CD4-positive, alpha-beta T cell treated with Interleukin-10 for 1 hour (primary cell): ENCODE measurements at places on chromosomes 7 and 10.

DNA sequence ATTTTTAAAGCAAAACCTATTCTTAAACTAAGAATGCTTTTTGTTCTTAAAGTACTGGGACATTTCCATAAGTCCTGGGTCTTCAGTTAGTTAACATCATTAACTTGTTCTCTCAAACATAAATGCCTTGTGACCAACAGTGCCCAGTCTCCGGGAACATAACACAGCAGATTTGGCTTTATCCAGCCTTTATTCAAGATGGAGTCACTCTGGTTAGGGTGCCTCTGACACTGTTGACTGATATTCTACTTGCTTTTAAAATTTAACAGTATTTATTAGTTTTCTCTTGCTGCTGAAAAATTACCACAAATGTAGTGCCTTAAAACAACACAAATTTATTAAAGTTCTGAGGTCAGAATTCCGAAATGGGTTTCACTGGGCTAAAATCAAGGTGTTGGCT is 44.1 kb downstream of the AVL9 start:
- DNase-seq = no peak

- DNase-seq = no peak
These were observed 180.3 kb upstream of the MYO3A start for GRCh38 chr10:25753776-25754175.

GRCh38 chr10:26215935-26216584 is 514 bp upstream of the GAD2 start:
- no peak for DNase-seq

DNA sequence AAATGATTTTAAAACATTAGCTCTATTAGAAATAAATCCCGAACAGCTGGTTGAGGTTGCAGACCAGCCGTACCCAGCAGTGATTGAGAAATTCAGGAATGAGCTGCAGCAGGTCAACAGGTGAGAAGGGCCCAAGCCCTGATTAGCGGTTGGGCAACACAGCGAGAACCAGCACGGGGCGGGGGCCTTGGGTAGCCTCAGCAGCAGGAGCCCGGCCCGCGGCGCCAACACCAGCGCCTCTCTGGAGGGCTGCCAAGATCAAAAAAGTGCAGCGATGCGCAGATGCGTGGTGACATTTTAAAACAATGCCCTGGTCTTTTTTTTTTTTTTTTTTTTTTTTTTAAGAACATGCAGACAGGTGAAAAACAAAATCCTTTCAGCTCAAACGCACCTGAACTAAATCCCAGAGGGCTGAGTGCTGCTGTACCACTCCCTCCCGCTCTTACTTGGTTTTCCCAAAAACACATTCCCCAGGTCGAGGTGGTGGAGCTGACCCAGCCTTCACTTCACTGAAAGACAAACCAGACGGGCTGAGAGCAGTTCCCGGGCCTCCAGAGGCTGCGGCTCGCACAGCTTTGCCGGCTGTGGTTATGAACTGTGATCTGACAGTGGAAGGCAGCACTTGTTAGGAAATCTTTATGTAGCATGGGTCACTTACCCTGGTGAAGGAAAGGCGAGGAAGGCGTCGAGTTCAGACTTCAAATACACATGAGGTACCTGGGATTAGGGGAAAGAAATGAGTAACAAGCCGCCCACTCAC is 579.4 kb downstream of the SDK1 start:
- DNase-seq = no peak

DNA sequence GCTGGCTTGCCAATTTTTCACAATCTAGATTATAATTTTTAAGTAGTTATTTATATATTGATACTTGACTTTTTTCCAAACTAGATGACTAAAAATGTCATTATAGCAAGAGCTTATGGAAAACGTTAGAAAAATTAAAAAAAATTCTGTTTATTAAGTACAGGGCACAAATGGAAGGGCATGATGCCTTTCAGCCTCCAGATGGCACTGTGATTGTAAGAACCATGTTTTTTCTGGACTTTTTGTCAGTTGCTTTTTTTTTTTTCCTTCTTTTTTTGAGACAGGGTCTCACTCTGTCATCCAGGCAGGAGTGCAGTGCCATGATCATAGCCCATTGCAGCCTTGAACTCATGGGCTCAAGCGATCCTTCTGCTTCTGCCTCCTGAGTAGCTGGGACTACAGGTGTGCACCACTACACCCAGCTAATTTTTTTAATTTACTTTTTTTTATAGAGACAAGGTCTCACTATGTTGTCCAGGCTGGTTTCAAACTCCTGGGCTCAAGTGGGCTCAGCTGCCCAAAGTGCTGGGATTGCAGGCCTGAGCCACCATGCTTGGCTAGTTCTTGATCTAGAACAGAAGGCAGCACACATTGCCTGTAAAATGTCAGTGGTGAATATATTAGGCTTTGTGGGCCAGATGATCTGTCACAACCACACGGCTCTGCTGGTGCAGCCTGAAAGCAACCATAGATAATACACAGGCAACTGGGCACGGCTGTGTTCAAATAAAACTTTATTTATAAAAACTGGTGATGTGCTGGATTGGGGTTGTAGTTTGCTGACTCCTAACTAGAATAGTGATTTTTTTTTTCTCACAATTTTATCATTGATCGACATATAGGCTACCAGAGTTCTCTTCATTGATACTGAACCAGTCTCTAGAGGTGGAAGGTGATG is 27.4 kb downstream of the UCMA start:
- DNase-seq = no peak

DNA sequence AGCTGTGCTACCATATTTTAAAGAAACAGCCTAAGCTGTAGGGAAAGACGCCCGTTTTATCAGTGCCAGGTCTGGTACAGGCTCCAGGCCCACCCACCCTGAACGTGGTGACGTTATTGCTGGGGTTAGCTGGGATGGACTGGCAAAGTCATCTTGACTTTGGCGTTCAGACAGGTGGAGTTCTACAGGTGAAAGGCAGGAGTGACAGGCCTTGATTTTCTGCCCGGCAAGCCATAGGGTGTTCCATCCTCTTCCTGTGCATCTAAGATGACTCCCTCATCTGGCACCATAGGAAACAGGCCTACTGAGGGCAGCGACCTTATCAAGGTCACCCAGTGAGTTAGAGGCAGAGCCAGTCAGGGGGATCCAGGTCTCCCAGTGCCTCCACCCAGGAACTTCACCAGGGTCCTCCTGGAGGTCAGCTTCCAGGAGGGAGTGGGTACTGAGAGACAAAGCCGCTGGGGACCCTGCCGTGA is 41.6 kb downstream of the HK1 start:
- no peak for DNase-seq

DNA sequence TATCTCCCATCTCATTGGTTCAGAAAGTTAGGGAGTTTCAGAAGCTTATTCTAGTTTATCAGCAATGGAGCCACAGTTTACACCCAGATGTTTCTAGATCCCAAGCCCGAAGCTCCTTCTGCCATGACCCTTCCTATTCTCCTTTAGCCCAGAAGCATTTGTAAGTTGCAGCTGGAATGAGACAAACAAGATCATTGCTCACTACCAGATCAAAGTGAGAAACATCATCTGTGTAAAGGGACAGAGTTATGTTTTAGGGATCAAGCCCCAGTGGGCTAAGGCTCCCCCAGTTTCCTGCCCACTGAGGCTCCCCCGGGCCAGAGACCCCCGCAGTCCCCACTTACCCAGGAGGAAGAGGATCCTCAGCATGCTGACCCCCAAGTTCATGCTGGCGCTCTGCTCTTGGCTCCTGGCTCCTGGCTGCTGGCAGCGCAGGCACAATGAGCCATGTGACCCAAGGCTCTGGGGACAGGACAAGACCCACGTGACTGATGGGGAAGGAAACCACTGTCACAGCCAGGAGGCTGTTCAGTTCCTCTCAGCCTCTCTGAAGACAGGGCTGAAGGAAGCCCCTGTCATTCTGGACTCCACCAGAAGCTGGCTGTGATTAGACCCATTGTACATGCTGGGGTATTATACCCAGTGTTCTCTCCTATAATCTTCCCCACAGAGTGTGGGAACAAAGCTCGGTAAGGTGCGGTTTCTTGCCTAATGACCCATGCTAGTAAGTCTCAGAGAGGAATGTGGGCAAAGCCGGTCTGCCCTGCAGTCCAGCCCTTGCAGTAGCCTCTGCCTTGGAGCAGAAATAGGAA is at the start of gene TMEM273:
Gene TMEM273, minus strand, starts transcription at position 442 of the 812 bp plus-strand sequence. Its CDS starts 55 bp downstream, at position 387.
- peak; percentile 57 for DNase-seq

GRCh38 chr10:80281292-80281691 is 8.2 kb downstream of the MAT1A start:
- no peak for DNase-seq

GRCh38 chr7:11737723-11738122 is 94.3 kb downstream of the THSD7A start:
- no peak for DNase-seq

DNA sequence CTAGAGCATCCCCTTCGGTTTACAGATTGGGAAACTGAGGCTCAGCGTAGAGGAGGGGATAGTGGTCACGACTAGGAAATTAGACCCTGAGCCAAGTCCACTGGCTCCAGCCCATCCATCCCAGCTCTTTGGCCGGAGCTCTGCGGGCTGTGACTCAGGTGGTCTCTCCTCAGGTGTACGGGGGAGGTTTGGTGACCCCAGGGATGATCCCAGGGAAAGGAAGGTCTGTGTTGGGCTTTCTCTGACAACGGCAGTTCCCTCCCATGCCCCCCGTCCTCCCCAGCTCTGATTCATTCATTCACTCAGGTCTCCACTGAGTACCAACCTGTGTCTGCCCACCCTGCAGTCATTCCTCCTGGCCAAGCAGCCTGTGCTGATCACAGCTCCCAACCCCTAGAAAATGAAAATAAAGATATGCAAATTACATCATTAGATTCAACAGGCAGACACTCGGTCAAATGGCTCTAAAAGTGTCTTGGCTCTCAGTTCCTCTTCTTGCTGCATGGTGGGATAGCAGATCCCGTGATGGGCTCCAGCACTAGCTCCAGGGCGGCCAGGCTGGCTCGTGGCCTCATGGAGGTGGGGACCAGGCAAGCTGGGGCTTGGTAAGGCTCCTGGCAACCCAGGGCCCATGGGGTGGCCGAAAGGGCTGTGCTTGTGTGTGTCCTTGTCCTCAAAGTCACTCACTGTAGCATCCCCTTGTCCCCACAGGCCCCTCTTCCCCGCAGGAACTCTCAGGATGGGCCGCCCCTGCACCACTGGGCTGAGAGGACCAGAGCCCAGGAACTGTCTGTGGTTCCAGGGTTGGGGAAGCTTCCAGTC is 37.8 kb downstream of the CLRN3 start:
- no peak for DNase-seq

DNA sequence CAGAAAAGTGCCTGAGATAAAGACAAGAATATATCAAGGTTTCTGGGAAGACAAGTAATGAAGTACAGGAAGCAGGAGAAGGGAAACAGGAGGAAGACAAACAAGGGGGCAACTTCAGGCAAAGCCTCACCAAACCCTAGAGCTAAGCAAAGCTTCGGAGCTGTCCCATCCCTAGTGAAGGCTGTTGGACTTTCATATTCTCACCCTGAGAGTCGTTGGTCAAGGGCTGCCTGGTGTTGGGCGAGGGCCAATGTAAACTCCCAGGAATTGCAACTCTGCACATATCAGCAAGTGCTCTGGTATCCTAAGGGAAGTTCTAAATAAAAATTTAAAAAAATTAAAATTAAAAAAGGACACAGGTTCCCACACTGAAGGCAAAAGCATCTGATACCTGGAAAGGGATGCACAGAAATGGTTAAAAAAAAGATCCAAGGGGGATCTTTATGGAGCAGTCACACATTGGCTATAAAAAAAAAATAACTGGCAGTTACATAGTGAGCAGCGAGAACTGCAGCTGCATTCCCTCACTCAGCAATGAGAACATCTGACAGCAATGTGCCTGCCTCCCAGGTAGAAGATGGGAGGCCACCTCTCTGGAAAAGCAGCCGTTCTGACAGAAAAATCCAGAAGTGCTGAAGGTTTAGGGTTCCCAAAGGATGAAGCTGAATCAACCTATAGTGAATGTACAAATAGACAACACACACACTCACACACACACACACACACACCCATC is 304.7 kb downstream of the WDR11 start:
- DNase-seq = no peak

DNA sequence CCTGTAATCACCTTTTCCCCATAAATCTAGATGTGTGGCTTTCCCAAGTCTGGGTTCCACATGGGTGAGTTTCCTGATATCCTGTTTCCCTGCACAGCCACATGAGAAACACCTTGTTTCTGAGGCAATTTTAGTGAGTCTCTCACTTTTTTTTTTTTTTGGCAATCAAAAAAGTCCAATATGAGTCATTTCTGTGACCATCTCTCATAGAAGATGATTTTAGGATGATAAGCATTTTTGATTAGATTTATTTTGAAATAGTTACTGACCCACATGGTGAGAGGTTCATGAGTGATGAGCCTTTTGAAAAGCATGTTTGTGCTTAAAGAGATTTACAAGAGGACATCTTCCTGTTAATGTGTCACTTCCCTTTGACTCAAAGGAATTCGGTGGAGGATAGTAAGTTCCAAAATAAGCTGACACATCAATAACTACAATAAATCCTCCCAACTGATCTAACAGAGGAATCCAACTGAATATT is 464.0 kb downstream of the INHBA start:
- DNase-seq = no peak

DNA sequence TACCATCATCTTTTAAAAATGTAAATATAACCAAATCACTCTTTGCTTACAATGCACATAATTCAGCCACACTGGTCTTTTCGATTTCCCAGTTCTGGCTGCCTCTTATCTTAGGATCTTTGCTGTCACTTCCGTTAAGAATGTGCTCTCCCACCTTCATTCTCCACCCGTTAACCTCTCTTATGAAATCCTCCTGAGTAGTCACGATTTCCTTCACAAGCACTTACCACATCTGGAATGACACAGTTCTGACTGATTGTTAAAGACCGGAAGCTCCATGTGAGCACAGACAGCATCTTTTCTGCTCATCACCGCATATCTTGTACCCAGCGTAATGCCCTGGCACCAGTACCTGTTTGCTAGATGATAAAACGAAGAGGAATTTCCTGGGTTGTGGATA is 84.3 kb downstream of the CUL2 start:
- DNase-seq = no peak

GRCh38 chr10:127813290-127813689 is 76.3 kb downstream of the FOXI2 start:
- DNase-seq = no peak

DNA sequence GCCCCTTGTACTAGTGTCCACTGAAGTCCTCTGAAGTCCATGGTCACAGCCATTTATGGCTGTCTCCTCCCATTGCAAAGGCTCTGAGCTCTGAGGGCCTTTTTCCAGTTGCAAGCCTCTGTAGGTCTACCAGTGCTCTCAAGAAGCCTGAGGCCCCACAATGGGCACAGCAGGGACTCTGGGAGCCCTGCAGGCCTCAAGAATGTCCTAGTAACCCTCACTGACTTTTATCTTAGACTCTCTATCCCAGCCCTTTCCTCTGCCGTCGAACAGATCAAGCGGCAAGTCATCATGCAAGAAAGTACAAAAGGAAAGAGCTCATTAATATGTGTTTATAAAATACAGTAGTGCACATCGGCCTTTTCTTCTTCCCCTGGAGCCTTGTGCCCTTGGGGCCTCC is 23.4 kb downstream of the VWA2 start:
- no peak for DNase-seq

DNA sequence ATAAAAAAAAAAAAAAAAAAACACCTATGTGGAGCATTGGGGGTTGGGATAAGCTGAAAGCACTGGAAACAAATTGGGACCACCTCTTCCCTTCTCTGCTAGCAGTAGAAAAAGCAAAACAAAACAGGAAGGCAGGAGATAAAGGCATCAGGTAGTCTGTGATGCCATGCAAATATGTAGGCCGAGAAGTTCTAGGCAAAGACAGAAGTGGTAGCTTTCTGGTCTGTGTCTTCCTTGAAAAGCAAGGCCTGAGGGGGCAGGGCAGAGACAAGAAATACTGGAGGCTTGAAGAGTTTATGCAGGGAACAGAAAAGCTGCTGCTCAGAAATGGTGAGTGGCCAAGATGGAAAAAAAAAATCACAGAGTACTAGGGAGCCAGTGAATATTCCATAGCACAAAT is 111.1 kb downstream of the ELMO1 start:
- no peak for DNase-seq
